ENCODE measurements at places on chromosomes 7 and 10.

GRCh38 chr7:143374561-143374960, 6.6 kb upstream of the ZYX start:
- no peak for DNase-seq

DNA sequence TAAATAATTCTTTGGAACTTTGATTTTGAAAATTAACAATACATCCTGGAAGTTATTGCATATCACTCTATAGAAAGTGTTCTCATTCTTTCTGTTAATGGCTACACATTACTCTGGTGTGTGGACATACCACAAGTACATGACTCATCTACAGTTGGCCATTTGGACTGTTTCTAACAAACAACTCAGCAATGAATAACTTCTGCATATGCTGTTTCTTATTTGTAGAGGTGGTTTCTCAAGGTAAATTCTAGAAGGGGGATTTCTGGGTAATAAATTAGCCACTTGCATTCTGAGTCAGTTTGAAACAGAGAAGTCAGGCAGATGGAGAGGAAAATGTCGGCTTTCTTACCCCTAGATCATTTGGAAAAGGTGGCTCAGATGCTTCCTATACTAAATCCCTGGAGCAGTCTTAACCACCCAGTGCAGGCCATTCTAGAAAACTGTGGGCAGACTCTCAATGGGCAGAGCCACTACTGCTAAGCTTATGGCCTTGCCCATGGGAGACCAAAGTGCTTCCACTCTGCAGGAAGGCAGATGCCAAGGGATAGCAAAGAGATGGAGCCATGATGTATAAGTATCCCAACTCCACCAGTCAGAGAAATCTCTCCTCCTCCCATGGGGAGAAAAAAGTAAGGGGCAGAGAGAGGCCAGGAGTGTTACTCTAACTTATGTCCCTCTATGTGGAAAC, 194.0 kb upstream of the PLPP4 start:
- DNase-seq: no peak

DNA sequence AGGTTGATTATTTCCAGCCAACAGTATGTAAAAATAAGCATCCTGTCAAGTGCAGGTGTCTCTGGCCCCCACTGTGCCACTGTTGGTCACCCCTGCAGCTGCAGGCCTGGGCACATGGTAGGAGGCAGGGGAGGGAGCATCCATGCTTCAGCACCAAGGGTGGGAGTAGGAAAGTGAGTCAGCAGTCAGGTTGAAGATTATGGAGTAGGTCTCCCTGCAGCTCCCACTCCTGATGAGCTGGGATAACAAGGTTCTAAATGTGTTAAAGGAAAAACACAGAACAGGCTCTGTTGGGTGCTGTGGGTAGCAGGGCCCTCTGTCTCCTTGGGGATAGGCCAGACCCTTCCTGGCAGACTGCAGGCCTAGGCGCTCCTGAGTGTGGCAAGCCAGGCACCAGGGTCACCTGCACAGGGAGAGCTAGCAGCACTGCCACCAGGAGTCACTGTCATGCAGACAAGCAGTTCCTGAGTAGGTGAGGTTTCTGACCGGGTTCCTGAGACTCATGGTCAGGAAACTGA, 59.3 kb downstream of the NUDCD3 start:
- DNase-seq: no peak

DNA sequence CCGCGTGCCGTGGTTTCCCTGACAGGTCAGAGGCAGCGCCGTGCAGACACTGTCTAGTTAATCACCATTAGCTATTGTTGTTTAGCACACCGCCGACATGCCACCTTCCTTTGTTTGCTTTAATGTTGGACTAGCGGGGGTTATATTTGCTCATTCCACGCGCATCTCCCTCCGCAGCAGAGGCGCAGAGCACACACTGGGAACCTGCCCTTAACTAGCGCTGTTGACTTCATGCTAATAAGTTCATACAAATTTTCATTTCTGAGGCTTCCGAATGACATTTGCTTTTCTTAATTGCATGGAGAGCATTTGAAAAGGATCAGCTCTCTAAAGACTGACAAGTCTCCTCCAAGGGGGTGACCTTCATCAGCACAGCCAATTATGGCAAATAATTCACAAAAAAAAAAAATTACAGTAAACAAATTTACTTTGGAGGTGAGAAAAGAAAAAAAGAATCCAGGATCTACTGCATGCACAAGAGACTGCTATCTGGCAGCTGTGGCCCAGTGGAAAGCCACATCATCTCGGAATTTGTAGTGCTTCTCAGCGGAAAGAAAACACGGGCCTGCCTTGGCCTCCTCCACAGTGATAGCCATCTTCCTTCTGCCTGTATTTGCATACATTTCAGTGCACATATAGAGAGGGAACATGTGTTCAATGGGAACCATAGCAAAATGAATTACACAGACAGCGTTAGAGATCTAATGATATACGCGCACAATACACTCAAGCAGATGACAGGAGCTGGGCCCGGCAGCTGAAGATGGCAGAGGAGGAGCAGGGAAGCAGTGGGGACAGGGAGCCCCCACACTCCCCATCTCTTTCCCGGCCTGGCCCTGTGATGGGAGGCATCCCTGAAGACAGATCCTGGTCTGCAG, 94.2 kb downstream of the EBF3 start:
- no peak for DNase-seq

GRCh38 chr7:96305915-96306314, 16.0 kb downstream of the SLC25A13 start:
- no peak for DNase-seq

DNA sequence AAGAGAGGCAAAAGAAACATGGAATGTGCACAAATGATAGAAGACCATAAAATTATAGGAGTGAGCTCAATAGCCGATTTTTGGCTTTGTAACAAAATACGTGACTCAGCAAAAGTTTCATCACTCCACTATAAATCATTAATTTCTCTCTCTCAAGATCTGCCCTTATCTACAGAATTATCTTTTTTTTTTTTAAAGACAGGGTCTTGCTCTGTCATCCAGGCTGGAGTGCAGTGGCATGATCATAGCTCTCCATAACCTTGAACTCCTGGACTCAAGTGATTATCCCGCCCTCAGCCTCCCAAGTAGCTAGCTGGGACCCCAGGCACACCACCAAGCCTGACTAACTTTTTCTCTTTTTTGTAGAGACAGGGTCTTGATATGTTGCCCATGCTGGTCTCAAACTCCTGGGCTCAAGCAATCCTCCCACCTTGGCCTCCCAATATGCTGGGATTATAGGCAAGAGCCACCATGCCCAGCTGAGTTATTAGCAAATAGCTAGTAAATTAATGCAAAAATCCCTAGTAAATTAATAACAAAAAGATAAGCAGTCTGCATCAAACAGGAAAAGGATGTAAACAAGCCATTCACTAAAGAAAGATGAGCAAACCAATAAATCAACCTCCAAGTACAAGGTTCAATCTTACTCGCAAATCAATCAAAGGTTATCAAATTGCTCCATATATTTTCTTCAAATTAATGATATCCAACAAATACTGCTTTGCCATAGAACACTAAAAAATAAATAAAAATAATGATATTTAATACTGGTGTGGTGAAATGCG, 450.7 kb downstream of the PARD3 start:
- DNase-seq: peak; percentile 28

- no peak for DNase-seq
Observed at GRCh38 chr7:947391-948210, 6.9 kb downstream of the ADAP1 start.

DNA sequence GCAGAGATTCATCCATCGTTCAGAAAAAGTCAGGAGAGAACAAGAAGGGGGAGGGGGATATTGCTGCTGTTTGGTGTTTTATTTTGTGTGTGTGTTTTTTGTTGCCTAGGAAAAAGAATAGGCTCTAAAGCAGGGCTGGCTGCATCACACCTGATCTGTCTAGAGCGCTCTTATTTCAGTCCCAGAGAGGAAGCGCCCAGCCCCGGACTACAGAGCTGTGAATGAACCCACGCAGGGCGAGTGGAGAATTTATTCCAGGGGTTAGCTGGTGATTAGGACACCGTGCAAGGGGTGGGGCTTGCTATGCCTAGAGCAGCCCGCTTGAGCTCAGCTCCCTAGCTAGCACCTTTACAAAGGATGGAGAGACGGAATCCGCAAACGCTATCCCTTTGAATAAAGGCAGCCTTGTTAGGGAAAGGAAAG, 621 bp upstream of the FAM13C start:
- DNase-seq: no peak

GRCh38 chr7:7843972-7844371, 124.6 kb upstream of the GLCCI1 start:
- DNase-seq: no peak

GRCh38 chr10:18185621-18186020, 45.4 kb downstream of the CACNB2 start:
- DNase-seq: no peak

GRCh38 chr7:45147858-45148652, 9.5 kb upstream of the RAMP3 start:
- no peak for DNase-seq

DNA sequence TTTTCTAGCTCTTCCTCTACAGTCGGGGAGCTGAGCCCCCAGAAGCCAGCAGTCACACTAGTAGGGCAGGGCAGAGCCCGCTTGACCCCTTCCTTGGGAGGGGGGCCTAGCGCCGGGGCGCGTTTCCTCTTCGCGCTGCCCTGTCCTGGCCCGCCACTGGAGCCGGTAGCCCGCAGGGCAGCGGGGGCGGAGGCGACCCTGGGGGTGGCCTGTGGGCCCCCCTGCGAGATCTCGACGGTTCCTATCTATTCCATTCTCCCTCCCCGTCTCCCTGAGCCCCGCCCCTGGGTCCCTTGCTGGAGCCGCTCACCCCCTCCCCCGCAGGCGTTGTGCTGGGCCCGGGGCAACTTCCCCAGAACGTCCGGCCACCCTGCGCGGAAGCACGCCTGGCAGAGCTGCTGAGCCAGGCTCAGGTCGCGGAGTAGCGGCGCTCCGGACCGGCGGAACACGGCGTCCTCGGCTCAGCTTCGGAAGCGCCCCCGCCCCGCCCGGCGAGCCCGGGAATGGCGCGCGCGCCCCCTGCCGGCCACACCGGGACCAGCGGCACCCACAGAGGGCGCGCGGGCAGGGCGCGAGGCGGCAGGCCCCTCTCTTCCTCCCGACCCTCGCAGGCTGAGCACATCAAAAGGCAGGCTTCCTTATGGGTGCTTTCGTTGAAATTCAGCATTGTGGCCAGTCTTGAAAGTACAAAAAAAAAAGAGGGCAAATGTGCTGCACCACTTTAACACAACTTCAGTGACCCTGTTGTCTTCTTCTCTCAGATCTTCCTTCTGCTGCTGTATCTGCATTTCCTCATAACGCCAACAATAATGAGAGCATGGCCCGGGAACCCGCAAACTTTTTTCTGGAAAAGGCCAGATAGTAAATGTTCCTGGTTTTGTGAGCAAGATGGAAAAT, 327.6 kb downstream of the TNS3 start:
- no peak for DNase-seq

DNA sequence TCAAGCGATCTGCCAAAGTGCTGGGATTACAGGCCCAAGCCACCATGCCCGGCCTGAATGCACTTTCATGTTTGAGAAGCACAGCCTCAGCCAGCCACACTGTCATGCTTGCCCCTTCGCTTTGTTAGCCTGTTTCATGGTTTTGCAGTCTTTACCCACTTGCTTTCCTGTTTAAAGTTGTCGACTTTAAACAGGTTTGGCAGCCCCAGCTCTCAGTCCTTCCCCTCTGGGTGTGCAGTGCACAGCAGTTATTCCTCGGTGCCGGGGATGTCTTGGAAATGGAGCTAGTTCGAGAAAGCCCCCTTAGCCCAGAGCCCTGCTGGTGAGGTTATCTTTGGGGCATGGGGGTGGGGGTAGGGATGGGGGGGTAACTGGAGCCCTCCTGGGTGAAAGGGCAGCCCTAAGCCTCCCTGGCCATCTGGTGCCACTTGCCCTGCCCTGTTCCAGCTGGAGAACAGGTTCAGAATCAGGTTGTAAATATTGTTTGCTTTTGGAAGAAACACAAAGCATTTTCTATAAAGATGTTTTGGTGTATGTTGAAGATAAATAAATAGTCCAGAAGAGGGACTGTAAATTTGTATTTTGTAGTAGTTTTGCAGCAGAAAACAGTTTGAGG, 14.8 kb downstream of the TSPAN14 start:
- no peak for DNase-seq

DNA sequence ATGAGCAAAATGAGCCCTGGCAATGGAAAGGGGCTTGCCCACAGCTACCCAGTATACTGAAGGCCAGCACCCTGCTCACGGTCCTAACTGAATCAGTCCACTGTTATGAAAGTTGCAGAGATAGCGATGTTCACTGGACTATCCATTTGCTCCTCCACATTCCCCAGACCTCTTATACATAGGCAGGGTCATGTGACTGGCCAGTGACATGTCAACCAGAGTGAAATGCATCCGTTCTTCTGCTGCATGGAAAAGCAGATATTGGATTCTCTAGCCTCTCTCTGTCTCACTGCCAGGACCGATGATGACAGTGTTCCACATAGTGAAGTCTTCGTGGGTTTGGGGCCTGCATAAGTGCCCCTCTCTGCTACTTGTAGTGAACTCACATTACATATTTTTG, 503.4 kb downstream of the RPS24 start:
- DNase-seq: no peak

DNA sequence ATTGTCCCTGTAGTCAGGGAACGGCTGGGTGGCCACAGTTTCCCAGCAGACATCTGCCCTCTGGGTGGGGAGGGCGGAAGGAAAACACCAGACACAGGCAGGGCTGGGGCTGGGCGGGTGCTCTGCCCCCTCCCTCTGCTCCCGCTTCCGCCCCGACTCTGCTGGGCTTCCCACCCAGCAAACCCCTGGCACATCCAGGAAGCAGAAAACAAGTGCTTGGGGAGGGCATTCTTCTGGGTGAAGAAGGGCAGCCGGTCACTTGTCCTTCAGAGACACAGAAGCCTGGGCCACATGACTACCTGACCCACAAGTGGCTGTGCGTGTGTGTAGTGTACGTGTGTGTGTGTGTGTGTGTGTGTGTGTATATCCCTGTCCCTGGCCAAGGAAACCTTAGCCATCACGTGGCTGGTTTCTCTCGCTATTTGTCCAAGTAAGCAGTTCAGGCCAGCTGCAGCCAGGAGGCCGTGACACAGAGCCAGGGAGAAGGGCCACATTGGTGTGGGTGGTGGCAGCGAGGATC, 77.9 kb downstream of the ZMIZ1 start:
- DNase-seq: no peak

DNA sequence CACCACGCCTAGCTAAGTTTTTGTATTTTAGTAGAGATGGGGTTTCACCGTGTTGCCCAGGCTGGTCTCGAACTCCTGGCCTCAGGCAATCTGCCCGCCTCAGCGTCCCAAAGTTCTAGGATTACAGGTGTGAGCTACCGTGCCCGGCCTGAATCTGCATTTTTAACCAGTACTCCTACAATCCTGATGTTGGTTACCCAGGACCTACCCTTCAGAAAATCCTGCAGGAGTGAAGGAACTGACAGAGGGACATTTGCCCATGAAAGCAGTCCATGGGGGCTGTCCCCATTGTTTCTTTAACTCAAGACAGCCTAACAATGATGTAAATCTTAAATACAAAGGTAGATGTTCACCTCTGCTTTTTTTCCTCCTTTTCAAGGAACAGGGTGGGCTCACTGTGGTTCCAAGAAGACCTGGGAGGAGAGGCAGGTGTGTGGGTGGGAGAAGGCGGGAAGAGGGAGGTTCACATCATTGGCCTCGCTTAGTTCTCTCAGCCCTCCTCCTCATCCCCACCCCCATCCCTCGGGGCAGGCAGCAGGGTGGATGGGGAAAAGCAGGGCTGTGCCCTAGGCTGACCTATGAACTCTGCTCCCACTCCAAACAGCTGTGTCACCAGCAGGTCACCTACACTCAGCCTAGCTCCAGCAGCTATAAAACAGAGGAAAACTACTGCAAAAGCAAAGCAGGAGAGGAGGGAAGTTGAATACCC, 13.5 kb downstream of the LRRC20 start:
- DNase-seq: no peak

Measured in fibroblast of skin of left quadriceps (primary cell).